Coronary artery (tissue), 2 donors: ENCODE measurements at places on chromosomes 5 and 9.
A peak's percentile ranks its signal among the peaks of the same experiment; 100 is the strongest.

DNA sequence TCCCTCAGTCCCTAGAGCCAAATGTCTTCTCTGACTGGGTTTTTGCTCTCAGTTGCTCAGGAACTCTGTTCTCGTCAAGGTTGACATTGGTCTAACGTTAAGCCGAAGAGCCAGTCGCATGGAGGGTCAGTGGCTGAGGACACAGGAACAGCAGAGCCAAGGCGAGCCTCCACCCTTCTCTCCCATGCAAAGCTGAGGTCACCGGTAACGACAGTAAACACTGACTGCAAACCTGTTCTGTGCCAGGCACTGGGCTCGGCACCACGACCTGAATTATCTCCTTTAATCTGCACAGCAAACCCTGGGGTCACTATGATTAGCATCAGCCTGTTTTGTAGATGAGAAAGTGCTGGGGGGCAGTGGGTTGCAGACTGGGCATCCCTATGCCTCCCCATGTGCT, 171.0 kb downstream of the COL23A1 start:
- peak; percentile 47 for DNase-seq

GRCh38 chr5:91257301-91257700, 125.8 kb downstream of the ARRDC3 start:
- no peak for DNase-seq

- no peak for DNase-seq
These were observed 681.9 kb downstream of the ISL1 start for GRCh38 chr5:52065182-52065581.

DNA sequence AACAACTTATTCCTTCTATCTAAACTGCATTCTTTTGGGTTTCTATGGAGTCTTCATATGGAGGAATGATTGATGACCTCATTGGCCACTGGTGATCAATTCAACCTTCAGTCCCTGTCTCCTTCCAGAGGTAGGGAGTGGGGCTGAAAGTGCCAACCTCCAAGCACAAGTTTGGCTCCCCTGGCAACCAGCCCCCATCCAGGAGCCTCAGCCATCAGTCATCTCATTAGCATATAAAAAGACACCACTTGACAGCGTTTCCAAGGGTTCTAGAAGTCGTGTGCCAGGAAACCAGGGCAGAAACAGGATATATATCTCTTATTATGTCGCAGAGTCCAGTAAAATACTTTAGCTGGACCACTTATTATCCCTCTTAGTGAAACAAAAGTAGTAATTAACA, 9.8 kb downstream of the SLC31A2 start:
- DNase-seq, result no peak

GRCh38 chr5:41840251-41840650, 30.0 kb downstream of the OXCT1 start:
- no peak for DNase-seq

DNA sequence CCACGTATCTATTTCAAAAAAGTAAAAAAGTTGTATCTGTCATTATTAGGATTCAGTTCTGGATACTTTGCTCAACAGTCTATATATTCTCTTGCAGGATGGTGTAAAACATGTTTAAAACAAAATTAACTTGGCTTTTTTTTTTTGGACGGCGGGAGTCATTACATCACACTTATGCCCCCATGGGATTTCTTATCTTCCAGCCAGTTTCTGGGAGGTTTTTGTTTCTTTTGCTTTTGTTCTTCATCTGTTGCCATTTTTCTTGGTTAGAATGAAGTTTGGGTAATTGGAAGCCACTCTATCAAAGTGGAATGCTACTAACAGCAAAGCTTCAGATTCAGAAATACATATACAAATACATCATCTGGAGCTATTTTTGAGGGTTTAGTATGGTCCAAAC, 1.8 kb upstream of the STARD4 start:
- DNase-seq, result no peak

GRCh38 chr5:138946241-138946623, 71.1 kb upstream of the LRRTM2 start:
- no peak for DNase-seq

DNA sequence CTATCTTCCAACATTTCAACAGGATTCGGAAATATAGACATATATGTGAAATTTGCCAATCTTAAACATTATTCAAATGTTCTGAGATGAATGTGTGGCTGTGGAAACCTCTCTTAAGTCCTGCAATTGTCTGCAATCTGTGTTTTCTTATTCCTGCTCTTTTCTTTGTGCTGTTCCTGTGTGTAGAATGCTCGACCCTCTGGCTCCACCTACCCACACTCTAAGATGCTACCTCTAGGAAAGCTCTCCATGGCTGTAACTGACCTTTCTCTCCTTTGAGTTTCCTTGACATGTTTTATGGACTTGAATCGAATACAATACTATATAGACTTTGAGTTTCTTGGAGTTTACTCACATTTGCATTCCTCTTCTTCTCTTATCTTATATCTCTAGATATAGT, 120.6 kb upstream of the ASTN2 start:
- DNase-seq, result no peak

DNA sequence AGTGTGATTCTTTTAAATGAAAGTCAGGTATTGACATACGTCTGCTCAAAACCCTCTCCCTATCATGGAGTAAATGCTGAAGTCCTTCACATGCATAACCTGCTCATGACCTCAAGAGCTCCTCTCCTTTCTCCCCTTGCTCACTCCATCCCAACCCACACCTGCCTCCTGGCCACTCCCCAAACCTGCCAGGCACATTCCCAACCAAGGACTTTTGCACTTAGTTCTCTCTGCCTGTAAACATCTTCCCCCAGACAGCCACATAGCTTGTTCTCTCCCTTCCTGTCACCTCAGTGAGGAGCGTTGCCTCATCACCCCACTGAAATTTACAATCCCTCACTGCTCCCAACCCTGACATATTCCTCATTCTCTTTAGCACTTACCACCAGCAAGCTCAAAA, 8.7 kb downstream of the SETD9 start:
- no peak for DNase-seq

DNA sequence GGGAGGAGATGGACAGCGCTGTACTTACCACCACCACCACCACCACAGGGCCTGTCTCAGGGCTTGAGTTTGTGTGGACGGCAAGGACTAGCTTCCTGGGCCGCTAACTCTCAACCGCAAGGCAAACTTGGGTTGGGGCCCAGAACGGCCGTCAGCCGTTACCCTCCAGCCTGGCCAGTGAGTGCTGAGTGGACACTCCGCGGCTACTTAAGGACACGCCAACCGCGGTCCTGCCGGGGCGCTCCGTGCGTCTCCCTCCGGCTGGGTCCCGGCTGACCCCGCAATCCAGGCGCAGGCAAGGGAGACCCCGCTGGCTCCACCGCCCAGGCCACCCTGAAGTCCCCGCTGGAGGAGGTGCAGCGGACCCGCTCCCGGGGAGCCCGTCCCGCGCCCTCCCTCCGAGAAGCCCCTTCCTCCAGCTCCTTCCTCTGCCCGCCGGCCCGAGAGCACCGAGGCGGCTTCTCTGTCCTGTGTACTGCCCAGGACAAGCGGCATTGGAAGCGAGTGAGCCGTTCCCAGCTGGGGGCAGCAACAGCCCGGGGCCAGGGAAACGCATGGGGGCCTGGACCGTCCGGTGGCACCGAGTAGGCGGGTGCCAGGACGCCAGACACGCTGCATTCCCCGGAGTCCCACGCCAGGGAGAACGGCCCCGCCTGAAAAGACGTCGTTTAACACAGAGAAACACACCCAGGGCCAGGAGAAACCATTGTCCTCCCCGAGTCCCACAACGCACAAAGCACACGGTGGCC, 46.6 kb downstream of the HABP4 start:
- no peak for DNase-seq

- no peak for DNase-seq
These were observed 10.7 kb downstream of the PRRC2B start for GRCh38 chr9:131404581-131404980.

- no peak for DNase-seq
These were observed 6.5 kb upstream of the MLANA start for GRCh38 chr9:5884191-5884590.

GRCh38 chr9:96646081-96646991, 8.8 kb downstream of the PRXL2C start:
- DNase-seq, result no peak

GRCh38 chr9:89358376-89358916, 40.1 kb downstream of the SECISBP2 start:
- DNase-seq, result peak; percentile 24

- DNase-seq, result no peak
These were observed 201.8 kb downstream of the PAX5 start for GRCh38 chr9:36832164-36832795.

- DNase-seq, result no peak
These were observed 6.5 kb downstream of the FAM240B start for GRCh38 chr9:38713426-38713825.

GRCh38 chr5:95102687-95103086, 182.2 kb downstream of the MCTP1 start:
- no peak for DNase-seq

DNA sequence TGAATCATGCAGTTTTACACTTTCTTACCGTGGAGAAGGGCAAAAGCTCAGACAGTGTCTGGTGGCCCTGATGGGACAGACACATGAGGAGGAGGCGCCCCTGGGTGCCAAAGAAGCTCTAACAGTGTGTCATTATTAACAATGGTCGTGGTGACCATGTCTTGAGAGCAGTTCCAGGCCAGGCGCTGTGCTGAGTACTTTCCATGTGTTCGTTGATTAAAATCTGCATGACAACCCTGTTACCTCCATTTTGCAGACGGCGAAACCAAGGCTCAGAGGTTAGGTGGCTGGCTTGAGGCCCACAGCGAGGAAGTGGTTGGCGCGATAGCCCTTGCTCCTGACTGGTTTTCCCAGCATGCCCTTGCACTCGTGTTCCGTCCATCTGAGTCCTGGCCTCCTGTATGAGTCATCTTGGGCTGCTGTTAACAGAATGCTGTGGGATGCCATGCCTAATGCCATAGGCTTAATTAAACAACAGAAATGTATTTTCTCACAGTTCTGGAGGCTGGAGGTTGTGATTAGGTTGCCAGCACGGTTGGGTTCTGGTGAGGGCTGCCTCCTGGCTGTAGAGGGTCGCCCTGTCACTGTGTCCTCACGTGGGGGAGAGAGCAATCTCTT, 92.0 kb downstream of the AMBP start:
- no peak for DNase-seq

DNA sequence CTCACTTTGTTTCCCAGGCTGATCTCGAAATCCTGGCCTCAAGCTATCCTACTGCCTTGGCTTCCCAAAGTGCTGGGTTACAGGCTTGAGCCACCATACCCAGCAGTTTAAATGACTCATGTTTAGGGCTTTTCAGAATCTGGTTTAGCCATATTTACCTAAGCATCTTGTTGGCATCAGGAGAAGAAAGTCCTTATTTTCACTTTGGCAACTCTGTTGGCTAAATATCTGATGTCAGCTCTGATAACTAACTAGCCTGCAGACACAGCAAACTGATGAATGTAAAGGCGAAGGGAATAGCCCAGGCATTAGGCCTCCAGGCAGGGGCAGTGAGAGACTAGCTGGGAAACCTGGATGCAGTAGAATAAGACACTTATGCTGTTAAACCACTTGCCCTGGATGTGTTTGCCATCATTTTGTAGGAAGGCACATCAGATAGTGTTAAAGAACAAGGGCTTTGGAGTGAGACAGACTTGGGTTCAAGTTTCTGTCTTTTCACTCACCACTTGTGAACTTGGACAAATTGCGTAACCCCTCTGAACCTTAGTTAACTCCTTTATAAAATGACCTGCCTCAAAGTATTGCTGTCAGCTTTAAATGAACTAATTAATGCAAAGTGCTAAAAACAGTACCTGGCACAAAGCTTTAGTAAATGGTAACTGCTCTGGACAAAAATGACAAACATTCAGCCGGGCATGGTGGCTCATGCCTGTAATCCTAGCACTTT, 34.7 kb upstream of the GARNL3 start:
- no peak for DNase-seq

GRCh38 chr5:56037531-56038010, 42.8 kb upstream of the IL6ST start:
- no peak for DNase-seq

- DNase-seq, result no peak
These were observed 49.5 kb downstream of the DAP start for GRCh38 chr5:10711562-10711961.

GRCh38 chr9:3516667-3517330, 9.0 kb downstream of the RFX3 start:
- DNase-seq, result no peak

DNA sequence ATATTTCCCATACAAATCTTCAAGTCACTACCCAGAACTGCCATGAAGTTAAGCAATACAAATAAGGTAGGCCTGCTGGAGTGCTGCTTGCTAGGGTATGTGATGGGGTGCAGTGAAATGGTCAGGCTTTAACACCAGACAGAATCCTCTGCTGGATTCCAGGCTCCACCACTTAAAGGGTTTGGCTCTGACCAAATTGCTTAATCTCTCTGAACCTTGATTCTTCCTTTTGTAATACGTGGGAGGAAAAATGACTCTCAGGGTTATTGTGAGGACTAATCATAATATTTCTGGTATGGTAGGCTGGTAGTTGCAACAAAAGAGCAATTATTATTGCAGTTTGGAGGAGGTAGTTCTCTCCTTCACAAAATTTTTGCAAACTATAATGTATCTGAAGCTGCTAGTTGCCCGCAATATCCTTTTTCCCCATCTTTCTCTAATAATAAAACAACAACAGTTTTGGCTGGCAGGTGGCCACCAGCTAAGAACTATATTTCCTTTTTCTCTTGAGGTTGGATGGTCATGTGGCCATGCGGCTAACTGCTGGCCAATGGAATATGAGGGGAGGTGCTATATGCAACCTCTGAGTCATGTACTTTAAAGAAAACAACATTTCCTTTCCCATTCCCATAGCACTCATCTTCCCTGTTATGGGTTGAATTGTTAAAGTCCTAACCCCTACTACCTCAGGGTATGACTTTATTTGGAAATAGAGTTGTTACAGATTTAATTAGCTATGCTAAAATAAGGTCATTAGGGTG, 44.1 kb downstream of the CCL28 start:
- DNase-seq, result no peak

DNA sequence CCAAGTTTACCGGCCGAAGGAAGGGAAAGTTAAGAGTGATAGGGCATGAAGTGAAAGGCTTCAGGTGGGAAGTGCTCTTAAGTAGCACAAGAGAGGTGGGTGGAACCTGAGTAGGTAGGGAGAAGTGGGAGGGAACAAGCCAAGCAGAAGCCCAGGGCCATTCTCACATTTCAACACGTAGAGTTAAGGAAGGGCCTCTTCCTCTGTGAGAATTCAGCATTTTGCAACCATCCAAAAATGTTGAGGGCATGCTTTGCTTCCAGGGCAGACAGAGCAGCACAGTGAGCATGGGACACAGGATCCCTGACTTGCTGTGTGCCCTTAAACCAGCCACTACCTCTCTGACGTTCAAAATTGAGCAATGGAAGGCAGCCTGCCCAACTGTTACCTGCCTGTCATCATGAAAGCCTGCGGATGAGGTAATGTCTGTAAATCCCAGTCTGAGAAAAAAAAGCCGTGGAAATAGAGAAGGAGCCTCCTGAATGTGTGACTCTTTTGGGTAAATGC, 3.3 kb downstream of the CYFIP2 start:
- DNase-seq, result no peak

- no peak for DNase-seq
These were observed 478.5 kb upstream of the SMARCA2 start for GRCh38 chr9:1536522-1537170.

- DNase-seq, result no peak
These were observed 66.1 kb downstream of the TTC39B start for GRCh38 chr9:15240927-15241326.
